ENCODE measurements at places on chromosomes 5 and 9.

GRCh38 chr5:55720188-55720703, 8.1 kb upstream of the SLC38A9 start:
- DNase-seq: no peak

DNA sequence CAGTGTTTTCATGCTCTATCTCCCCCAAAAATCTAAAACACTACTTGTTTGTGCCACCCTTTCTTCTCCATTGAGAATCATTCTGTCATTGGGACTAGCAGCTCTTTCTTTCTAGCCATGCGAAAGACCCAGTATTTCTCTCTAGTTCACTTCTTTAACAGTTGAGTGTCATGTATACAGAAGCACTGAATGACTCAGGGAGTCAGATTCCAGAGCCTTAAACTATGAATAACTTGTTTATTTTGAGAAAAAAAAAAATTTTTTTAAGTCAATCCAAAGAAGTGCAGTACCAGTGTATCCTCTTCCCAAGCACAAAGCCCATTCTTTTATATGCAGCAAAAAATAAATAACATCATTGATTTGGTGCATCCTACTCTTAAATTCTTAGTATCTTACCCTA, 415.4 kb upstream of the GRAMD2B start:
- no peak for DNase-seq

DNA sequence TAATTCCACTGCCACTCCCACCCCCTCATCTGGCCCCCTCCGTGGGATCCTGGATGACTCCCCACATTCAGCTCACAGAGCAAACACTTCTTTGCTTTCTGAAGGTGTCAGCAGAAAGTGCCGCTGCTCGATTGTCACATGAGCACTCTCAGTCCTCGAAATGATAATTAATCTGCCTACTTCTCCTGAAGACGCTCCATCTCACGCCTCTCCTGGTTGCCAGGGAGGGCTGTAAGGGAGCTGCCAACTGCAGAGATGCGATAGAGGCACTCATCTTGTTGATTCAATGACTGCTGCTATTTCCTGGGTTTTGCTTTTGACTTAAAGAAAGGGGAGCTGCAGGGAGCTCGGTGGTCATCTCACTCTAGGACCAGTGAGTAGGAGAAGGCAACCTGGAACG, 206.5 kb downstream of the DAB2IP start:
- no peak for DNase-seq

- DNase-seq: no peak
These were observed 16.1 kb upstream of the DRD1 start for GRCh38 chr5:175460126-175460525.

DNA sequence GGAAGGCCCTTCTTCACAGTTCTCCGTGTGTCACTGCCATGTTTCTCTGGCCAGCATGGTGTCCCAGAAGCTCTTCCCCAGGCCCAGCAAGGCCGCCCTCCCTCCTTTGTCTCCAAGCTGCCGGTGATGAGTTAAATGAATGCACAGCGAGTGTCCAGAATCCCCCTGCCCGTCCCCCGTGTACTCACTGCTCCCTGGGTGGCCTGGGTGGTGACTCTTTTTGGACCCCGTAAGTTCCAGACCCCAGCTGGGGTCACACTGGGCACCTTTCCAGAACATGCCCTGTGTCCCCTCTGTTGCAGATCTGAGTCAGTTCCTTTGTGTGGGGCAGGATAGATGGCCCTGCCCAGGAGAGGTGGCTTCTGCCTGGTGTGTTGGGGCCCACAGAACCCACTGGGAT, 95.0 kb downstream of the MRPL36 start:
- DNase-seq: no peak

DNA sequence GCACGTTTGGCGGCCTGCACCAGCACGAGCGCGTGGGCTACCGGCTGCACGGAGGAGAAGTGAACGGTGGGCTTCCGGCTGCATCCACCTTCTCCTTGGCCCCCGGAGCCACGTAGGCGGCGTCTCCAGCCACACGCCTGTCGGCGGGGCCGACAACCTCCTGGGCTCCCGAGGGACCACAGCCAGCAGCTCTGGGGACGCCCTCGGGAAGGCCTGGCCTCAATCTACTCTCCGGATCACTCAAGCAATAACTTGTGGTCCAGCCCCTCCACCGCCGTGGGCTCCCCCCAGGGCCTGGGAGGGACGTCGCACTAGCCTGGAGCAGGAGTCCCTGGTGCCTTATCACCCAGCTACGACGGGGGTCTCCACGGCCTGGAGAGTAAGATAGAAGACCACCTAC, 73.7 kb downstream of the INSL6 start:
- DNase-seq: no peak

GRCh38 chr5:94692581-94692980, 74.1 kb downstream of the SLF1 start:
- no peak for DNase-seq

- no peak for DNase-seq
These were observed 4.1 kb upstream of the SPOUT1 start for GRCh38 chr9:128833696-128834095.

GRCh38 chr5:371811-372555, 50.5 kb downstream of the AHRR start:
- DNase-seq: no peak

GRCh38 chr9:120441426-120442307, 138.3 kb downstream of the CDK5RAP2 start:
- DNase-seq: no peak

DNA sequence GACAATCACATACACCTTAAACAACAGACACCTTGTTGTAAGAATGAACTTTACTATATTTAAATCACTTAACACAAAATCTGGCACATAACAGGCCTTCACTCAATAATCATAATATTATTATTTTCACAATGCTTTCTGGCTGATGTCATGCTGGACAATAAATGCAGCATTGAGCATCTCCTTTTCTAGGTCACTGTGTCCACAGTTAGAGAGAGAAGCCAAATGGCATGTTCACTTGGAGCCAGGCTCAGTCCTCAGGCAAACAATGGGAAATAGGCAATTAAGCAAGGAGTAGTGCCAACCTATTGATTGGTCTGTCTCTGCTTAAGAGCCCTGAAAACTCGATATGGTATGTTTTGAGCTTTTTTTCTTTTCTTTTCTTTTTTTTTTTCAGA, 50.6 kb upstream of the KLF4 start:
- no peak for DNase-seq

DNA sequence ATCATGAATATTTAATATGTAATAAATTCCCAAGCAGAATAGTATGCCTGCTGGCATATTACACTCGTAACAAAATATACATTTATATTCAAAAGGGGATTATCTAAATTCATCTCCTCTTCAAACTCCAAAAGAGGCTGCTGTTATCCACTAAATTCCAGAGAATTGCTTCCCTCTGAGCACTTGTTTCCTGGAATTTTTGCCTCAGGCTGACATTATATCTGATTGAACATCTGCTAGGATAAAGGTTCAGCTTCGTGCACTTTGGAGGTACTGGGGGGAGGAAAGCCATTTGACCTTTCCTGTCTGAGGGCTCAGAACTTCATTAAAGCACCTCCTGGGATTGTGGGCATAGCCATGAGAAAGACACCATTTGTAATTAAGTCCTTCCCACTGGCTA, 4.3 kb upstream of the HAPLN1 start:
- DNase-seq: no peak
